ENCODE measurements at places on chromosomes 4 and X. TPM values are rescaled to one million over a fixed set of nuclear protein-coding genes. Genes with fewer than 3 reads are reported as not detected.

PCDH19 gene
- 0.24 TPM for total RNA-seq

DNAAF6 gene
- not detected for total RNA-seq

SH3RF1 gene
- total RNA-seq = 8.5 TPM

MUC7 gene
- not detected for total RNA-seq

SLC34A2 gene
- not detected for total RNA-seq

FANCB gene
- 3.6 TPM for total RNA-seq

CCSER1 gene
- total RNA-seq = not detected

DCAF8L2 gene
- total RNA-seq = not detected

F8A2 gene
- total RNA-seq = not detected

PCDH11X gene
- total RNA-seq = not detected

ZNF141 gene
- total RNA-seq = 2.0 TPM

RHOXF1 gene
- not detected for total RNA-seq

DLG3 gene
- total RNA-seq = 6.4 TPM

SERTM2 gene
- total RNA-seq = not detected

NPY1R gene
- total RNA-seq = 0.10 TPM

LUZP4 gene
- total RNA-seq = not detected

SERPINA7 gene
- total RNA-seq = not detected

MAGEC3 gene
- total RNA-seq = not detected

GABRG1 gene
- total RNA-seq = not detected

PPEF1 gene
- total RNA-seq = 0.89 TPM

KCND1 gene
- total RNA-seq = 1.1 TPM

CASP3 gene
- 21.7 TPM for total RNA-seq

NAA11 gene
- not detected for total RNA-seq

DCAF16 gene
- 9.2 TPM for total RNA-seq

UGT2B10 gene
- total RNA-seq = 0.06 TPM

VEGFD gene
- 0.20 TPM for total RNA-seq

ENPEP gene
- total RNA-seq = 0.01 TPM

RBMX gene
- total RNA-seq = 220 TPM

FGFR3 gene
- total RNA-seq = 1.8 TPM

RRH gene
- 0.10 TPM for total RNA-seq

HAND2 gene
- 0.45 TPM for total RNA-seq

EDA2R gene
- total RNA-seq = 12.2 TPM

UGT2B11 gene
- total RNA-seq = 0.16 TPM

NAA10 gene
- 239 TPM for total RNA-seq

COX7B2 gene
- total RNA-seq = not detected

SAT1 gene
- 394 TPM for total RNA-seq

PARM1 gene
- 0.55 TPM for total RNA-seq

BEX1 gene
- total RNA-seq = not detected

PIN4 gene
- total RNA-seq = 40.8 TPM

KLHL13 gene
- 0.29 TPM for total RNA-seq

PLAC8 gene
- total RNA-seq = 1.1 TPM

ABCB7 gene
- total RNA-seq = 16.2 TPM

KCNIP4 gene
- not detected for total RNA-seq

GATA1 gene
- total RNA-seq = not detected

ALPK1 gene
- total RNA-seq = 2.2 TPM

RXFP1 gene
- not detected for total RNA-seq

ANOS1 gene
- 0.02 TPM for total RNA-seq

BEX5 gene
- not detected for total RNA-seq

TMEM150C gene
- 0.77 TPM for total RNA-seq

MORC4 gene
- 30.2 TPM for total RNA-seq

EGF gene
- total RNA-seq = 0.25 TPM

NEXMIF gene
- not detected for total RNA-seq

DUX4 gene
- not detected for total RNA-seq

IBSP gene
- not detected for total RNA-seq

PAGE4 gene
- not detected for total RNA-seq

SSX2B gene
- total RNA-seq = not detected

ACE2 gene
- total RNA-seq = 0.06 TPM

TMEM271 gene
- total RNA-seq = not detected

SFRP2 gene
- 0.05 TPM for total RNA-seq
